Mucosa of descending colon (tissue), 3 donors: ENCODE measurements at places on chromosomes 16 and 17. TPM values are rescaled to one million over a fixed set of nuclear protein-coding genes. Genes with fewer than 3 reads are reported as not detected.

The CMC2 gene
- total RNA-seq: 51.9 TPM

- DNase-seq: no peak
These were observed 175.3 kb downstream of the UTP18 start for GRCh38 chr17:51435641-51436091.

DNA sequence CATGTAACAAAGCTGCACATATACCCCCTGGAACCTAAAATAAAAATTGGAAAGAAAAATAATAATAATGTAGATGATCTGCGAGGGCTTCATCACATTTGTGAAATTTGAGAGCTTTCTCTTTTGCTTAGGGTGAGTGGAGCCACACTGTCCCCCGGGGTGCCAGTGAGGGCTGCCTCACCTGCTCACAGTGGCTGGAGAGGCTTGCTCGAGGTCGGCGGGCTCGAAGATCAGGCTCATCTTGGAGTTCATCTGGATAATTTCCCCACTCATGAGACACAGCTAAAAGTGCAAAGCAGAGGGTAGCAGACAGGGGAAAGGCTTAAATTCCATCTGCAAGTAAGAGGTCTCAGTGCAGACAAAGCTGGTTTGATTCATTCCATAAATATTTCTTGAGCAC is 123.8 kb downstream of the DNAH3 start:
- DNase-seq: no peak

- DNase-seq: no peak
These were observed 21.7 kb upstream of the PAFAH1B1 start for GRCh38 chr17:2571523-2572303.

DNA sequence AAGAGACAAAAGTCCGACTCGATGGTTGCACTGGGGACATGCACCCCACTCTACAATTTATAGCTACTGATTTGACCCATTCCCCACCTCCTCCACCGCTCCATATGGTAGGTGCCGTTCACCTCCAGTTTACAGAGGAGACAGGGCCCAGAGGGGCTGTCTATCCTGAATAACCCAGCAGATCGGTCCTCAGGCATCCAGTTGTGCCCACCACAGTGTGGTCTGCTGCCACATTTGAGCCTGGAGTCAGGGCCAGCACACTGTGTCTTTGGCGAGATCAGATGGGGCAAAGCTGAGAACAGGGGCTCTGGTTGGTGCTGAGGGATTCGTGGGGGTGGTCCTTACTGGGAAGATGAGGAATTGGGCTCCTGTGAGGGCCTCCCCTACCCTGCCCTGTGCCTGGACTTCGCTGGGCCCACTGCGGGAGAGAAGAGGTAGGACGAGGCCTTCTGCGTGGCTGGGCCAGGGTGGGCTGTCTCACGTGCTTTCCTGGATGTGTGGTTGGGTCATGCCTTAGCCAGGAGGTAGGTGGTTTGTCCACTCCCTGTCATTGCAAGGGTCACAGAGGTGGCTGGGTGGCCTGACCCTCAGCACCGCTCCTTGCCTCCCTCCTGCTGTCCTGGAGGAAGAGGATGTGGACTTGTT is 2.8 kb downstream of the ADCY7 start:
- peak; percentile 37 for DNase-seq

The SP6 gene
- total RNA-seq: 11.6 TPM

GRCh38 chr17:38461683-38462082 is 33.4 kb downstream of the ARHGAP23 start:
- DNase-seq: no peak

DNA sequence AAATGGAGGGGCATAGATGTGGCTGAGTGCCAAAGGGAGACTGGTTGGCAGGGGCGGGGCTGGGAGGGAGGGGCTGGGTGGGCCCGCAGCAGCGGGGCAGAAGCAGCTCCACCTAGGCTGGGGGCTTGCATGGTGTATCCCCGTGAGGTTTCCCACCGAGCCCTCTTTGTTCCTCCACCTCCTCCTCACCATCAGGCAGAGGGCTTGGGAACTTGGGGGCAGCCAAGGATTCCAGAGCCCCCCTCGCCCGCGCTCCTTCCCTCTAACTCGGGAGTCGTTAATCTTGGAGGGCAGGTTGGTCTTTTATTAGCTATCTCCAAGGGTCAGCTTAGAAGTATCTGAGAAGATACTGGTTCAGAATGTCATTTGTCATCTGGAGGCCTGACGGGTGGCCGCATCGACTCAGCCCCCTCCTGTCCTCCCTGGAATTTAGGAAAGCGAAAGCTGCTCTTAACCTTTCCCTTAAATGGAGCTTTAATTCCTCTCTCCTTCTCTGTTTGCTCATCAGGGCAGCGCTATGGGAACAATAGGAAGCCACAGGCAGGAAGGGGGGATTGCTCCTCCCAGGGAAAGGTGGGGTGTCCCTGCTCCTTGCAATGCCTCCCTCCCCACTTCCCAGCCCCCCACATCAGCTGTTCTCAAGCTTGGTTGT is 274.3 kb upstream of the XYLT1 start:
- DNase-seq: no peak

DNA sequence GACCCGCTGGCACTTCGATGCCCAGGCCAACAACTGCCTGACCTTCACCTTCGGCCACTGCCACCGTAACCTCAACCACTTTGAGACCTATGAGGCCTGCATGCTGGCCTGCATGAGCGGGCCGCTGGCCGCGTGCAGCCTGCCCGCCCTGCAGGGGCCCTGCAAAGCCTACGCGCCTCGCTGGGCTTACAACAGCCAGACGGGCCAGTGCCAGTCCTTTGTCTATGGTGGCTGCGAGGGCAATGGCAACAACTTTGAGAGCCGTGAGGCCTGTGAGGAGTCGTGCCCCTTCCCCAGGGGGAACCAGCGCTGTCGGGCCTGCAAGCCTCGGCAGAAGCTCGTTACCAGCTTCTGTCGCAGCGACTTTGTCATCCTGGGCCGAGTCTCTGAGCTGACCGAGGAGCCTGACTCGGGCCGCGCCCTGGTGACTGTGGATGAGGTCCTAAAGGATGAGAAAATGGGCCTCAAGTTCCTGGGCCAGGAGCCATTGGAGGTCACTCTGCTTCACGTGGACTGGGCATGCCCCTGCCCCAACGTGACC is 5.0 kb downstream of the WFIKKN2 start:
- DNase-seq: no peak

- no peak for DNase-seq
These were observed 16.0 kb downstream of the DCUN1D3 start for GRCh38 chr16:20884240-20884556.

- no peak for DNase-seq
These were observed 203.7 kb upstream of the KCNJ16 start for GRCh38 chr17:69871318-69871717.

The SOST gene
- not detected for total RNA-seq

GRCh38 chr16:52573365-52574299 is 26.7 kb upstream of the TOX3 start:
- no peak for DNase-seq

DNA sequence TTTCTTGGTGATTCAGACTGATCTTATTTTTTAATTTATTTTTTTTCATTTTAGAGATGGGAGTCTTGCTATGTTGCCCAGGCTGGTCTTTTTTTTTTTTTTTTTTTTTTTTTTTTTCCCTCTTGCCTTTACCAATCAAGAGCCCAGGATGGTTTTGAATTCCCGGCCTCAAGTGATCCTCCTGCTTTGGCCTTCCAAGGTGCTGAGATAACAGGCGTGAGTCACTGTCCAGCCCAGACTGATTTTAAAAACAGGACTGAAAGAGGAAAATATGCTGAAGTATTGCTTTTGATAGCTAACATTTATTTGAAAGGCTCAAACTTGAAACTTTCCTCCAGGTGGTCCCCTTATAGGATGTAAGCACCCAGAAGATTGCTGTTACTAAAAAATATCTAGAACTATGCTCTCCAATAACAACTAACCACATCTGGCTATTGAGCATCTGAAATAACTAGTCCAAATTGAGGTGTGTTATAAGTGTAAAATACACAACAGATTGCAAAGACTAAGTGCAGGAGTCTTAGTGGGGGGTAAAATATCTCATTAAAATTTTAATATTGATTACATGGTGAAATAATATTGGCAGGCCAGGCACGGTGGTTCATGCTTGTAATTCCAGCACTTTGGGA is 15.8 kb upstream of the BRIP1 start:
- DNase-seq: no peak
